ENCODE measurements at places on chromosomes 3 and 15.

DNA sequence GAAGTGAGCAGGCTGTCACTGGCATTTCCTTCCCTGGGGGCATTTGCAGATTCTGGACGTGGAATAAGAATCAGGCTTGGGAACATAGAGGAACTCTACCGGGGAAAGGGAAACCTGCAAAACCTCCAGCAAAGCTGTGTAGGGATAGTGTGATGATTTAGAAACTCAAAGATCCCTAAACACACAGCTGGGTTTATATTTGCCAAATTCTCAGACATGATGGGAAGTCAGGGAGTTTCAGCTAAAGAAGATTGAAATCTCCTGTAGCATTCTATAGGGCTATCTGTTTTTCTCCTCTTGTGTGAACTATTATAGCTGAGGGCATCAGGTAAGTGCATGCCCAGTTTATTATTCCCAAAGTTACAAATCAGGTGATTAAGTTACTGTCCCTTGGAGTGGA, 9.2 kb upstream of the CLEC3B start:
- DNase-seq: no peak

- no peak for DNase-seq
Observed at GRCh38 chr3:96863129-96863740, 48.8 kb downstream of the EPHA6 start.

DNA sequence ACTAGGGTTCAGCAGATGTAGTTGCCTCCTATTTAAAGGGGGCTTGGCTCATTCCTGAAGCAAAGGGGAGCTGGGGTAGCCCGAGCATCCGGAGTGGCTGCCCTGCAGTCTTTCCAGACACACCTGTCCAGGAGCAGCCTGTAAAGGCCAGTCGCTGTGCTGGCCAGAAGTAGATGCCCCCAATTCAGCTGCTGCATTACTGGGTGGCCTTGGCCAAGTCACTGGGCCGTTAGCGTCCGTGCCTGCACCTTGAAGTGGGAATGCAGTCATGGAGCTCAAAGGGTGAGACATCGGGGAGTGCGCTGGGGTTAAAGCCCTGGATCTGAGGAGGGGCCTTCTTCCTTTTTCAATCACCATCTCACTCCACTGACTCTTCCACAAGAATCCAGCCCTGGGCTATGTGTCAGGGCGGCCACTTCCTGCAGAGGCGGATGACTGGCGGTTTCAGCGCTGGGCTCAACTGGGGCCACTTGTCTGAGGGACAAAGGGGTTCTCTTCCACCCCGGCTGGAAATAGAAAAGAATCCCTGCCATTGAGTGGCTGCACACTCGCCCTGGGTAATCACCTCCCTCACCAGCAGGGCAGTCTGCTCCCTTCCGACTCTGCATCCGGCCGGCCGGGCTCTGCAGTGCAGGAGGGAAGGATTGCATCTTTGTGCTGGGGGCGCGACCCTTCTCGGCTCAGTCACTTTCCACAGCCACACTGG, 11.8 kb downstream of the ALDH1A3 start:
- DNase-seq: no peak

- no peak for DNase-seq
Observed at GRCh38 chr3:87615506-87615905, 339.1 kb upstream of the POU1F1 start.

GRCh38 chr15:80309769-80310384, 57.9 kb upstream of the CTXND1 start:
- DNase-seq: no peak

- no peak for DNase-seq
Observed at GRCh38 chr15:40974879-40975278, 21.6 kb downstream of the CHAC1 start.

DNA sequence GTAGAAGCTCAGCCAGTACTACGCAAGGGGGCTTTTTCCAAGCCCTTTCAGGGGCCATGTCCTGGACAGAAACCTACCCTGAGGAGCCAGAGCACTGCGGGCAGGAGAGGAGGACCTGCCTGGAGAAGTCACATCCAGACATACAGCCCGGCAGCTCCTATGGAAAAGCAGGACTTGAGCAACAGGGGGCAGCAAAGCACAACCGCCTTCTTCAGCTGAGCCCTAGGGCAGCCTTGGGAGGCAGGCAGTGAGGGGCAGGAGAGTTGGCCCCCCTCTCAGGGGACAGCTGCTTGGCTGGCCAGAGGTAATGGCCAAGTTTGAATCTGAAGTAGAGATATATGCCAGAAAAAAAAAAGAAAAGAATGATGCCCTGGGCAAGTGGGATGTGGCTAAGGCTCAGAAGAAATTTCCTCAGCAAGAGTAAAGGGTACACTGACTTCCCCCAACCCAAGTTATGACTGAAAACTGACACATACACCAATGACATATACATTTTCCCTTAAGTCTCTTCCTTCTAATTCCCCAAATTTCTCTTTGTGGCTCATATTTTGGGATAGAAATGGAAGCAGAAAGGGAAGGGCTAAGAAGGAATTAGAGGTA, 56.9 kb downstream of the CYP19A1 start:
- no peak for DNase-seq

DNA sequence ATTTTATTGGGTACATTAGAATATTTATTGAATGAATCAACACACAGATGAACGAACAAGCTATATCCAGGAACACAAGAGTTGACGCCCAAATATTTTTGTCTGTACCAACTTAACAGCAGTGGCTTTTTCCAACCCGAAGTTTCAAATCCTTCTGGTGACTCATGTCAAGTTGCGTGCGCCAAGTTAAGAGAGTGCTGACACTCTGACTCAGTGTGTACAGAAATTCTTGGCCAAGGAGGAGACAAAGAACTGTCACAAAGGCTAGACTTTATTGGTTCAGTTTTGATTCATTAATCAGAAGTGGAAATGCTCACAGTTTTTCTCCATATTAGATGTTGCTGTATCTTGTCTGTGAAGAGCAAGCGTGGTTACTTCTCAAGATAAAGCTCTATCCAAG, 59.6 kb upstream of the TSC22D2 start:
- no peak for DNase-seq

DNA sequence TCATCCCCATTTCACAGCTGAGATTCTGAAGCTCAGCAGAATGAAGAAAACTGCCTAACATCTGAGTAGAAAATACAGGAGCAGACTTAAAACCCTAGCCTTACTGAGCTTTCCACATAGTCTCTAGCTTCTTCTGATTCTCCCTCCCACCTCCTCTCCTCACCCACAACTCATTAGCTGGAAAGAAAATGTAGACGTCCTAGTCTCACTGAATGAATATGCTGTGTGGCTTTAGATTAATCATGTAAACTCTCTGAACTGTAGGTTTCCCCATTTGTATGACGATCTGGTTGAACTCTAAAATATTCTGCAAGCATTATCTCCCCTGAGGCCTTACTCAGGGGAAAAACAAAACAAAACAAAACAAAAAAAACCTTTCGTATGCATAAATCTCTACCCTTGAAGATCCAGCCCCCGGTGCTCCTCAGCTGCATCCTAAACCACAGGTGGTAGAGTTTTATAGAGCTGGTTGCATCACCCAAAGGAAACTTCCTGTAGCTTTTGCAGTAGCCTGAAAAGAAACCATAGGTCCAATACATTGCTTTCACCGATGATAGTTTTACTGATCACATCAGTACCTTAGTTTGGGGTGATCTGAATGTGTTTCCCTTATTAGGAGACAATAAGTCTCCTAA, 40.6 kb downstream of the FOXB1 start:
- DNase-seq: no peak

DNA sequence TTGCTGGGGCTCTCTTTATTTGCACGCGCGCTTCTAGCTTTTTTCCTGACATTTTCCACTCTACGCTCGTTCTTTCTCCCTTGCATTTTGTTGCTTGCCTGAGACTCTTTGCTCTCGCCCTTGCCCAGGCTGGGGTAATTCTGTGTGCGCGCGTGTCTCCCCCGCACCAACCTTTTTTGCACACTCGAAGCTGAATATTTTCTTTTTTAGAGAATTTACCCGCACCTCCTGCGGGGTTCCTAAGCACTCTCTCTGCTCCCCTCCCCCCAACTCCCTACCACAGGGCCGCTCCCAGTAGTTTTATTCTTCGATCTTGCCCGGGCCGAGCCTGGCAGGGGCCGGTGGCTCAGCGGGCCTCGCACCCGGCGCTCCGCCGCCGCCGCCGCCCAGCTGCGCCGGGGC, 732 bp downstream of the FAM43A start:
- DNase-seq: no peak

DNA sequence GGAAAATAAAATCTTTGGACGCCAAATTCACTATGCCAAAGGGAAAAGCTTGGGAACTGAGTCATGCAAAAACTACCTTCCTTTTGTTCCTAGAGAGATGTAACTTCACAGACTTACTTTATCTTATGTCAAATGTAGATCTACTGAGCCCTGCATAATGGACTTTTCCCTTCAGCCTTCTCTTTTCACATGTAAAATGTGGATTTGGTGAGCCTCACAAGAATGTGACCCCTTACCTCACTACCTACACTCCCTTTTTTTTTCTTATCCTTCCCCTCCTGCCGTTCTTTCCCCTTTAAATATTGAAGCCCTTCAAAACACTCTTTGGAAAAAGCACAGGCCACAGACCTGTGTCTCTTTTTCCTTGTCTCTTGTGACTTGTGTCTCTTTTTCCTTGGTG, 14.0 kb upstream of the PCCB start:
- DNase-seq: no peak

DNA sequence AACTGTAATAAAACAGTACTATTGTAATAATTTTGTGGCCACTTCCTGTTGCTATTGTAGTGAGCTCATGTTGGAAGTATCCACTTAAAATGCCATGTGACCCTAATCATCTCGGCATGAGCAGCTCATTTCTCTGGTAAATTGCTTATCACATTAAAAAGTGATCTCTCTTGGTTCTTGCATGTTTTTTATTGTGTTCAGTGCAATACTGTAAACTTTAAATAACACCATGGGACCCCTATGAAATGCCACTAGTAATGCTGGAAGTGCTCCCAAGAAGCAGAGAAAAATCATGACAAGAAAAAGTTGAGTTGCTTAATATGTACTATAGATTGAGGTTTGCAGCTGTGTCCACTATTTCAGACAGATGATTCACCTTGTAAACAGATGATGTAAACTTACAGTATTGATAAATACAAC, 45.6 kb downstream of the NMD3 start:
- no peak for DNase-seq

GRCh38 chr3:49177073-49177472, 5.7 kb downstream of the KLHDC8B start:
- no peak for DNase-seq

- DNase-seq: no peak
Observed at GRCh38 chr3:151206201-151206600, 3.2 kb upstream of the GPR171 start.

- no peak for DNase-seq
Observed at GRCh38 chr3:86792316-86792715, 198.6 kb downstream of the VGLL3 start.

- no peak for DNase-seq
Observed at GRCh38 chr15:54979964-54980363, 216.8 kb downstream of the RSL24D1 start.

- DNase-seq: no peak
Observed at GRCh38 chr15:25171111-25171811, 216.5 kb downstream of the SNRPN start.

DNA sequence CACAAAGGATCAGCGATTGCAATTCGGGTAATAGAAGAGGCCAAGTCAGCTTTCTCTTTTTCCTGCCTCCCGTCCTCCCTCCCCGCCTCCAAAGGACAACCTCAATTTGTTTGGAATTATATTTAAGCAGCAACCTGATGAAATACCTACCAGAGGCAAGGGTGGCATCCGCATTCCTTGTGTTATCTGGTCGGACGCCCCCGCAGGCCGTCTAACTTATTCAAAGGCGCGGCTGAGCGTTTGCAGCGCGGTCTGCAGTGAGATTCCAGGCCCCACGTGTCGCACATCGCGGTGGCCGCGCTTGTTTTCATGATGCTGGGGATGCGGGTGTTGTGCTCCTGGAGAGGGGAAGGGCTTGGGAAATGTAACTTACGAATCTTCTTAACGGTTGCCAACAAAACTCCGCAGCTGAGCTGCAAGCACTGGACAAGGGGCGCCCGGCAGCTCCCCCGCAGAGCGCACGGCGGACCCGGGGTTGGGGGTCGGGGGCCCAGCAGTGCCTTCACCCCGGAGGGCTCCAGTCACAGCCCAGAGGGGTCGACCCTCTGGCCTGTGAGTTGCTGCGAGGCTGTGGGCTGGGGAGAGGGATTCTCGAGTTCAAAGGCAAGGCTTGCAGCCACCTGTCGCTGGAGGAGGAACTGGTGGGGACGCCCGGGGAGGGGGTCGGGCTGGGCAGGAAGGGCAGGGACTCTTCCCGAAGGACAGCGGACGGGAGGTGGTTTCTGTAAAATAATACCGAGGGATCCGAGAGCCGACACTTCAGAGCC, 20.5 kb upstream of the RGMA start:
- no peak for DNase-seq

DNA sequence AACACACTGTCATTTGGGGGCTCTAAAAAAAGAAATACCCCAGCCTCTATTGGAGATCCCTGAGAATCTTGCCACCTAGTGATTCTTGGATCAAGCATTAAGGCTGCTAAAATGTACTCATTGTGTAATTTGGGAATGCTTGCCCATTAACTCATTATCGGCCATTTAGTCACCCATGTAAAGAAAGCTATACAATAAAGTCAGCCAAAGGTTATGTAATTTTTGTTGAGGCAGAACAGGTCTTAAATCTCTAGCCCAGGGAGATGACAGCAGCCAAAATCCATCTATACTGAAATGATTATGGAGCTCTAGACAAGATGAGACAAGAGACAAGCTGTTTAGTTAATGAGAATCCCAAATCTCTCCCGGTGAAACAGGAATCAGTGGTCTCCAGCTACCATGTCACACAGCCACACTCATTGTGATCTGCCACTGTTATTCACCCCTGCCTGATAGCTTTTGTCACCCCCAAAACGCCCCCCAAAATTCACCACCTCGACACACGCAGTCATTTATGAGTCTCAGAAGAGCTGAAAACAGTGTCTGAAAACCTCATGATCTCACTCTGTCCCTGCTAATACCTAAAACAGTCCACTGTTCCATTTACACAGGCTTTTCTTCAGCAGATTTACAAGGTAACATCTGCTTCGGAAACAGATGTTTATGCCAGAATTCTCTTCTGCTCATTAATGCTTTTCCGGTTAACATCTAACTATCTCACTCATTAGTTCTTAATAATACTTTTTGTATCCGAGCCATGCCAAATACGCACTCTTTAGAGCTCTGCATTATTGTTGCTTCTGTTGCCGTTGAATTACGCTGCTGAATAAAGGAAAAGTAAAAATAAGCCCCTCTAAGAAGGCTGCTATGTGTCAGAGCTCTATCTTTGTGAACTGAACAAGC, 138.5 kb downstream of the RORA start:
- DNase-seq: no peak
